ENCODE measurements at places on chromosomes 7 and 10.

GRCh38 chr7:128188396-128189230 lies 52.5 kb upstream of the LEP start:
- no peak for DNase-seq

DNA sequence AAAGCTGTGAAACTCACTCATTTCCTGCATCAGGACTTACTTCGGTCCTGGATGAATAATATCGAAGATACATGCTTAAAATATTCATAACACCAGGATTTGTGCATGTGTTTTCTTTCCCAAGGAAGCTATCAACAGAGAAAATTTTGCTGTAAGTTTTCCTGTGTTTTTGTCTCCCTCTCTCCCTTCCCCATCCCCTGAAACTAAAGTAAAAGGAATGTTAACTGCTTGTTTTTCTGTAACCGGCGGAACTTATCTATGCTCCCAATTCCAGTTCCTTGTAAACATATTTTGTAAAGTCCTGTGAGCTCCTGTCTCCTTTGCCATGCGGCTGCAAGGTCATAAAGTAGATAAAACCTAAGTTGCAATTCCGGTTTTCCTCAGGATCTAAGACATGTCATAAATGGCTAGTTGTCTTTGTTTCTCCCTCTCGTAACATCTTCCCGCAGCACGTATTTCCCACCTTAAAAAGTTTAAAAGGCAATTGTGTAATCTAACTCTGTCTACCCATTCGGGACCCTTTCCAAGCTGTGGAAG lies 79.0 kb upstream of the POM121L12 start:
- DNase-seq, result no peak

DNA sequence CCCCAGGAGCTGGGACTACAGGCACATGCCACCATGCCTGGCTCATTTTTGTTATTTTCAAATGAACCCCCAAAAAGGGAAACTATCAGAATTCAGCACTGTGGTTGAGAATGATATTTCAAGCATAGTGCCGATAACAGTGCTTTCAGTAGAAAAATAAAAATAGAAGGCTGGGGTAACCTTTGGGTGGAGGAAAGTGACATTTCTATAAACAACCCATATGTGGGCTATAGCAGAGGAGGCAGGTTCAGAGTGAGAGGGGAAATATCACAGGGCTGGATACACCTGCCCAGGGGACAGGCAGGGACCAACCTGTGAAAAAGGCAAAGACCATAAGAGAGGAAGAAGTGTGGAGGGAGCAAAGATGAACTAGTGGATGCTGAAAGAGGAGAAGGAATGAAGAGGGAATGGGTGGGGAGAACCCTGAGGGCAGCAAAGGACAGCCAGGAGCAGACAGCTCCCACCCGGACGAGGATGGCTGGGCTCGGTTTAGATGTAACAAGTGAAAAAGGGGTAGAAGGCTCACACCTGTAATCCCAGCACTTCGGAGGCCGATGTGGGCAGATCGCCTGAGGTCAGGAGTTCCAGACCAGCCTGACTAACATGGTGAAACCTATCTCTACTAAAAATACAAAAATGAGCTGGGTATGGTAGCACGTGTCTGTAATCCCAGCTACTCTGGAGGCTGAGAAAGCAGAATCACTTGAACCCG lies 56.5 kb downstream of the MAP3K8 start:
- DNase-seq, result no peak

DNA sequence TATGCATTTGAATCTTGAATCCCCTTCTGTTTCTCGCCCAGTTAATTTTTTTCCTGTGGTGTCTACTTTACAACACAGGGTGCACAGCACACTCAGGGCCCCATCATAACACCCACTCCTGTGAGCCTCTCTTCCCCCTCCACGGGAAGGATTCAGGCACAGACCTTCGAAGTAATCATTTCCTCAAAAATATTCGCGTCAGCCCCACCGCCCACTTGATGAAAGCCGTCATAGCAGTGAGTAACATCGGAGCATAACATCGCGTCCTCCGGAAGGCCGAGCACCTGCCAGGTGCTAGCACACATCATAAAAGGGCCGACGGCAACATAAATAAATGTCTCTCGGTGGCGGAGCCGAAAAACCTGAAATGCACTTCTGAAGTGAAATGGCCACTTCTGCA lies 201.7 kb upstream of the ADARB2 start:
- DNase-seq, result no peak

DNA sequence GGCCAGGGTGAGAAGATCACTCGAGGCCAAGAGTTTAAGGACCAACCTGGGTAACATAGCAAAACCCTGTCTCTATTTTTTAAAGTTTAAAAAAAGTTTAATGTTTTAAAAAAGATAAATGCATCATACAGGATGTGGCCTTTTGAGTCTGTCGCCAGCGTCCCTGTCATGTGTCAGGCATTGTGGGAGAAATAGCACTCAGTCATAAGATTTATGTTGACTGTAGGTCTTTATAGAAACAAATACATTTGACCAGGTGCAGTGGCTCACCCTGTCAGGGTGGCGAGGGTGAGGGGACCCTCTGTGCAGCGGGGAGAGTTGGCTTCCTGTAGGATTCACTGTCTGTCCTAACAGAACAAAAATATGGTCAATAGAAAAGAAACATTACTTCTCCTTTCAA lies 63.5 kb upstream of the SH2B2 start:
- DNase-seq, result no peak

DNA sequence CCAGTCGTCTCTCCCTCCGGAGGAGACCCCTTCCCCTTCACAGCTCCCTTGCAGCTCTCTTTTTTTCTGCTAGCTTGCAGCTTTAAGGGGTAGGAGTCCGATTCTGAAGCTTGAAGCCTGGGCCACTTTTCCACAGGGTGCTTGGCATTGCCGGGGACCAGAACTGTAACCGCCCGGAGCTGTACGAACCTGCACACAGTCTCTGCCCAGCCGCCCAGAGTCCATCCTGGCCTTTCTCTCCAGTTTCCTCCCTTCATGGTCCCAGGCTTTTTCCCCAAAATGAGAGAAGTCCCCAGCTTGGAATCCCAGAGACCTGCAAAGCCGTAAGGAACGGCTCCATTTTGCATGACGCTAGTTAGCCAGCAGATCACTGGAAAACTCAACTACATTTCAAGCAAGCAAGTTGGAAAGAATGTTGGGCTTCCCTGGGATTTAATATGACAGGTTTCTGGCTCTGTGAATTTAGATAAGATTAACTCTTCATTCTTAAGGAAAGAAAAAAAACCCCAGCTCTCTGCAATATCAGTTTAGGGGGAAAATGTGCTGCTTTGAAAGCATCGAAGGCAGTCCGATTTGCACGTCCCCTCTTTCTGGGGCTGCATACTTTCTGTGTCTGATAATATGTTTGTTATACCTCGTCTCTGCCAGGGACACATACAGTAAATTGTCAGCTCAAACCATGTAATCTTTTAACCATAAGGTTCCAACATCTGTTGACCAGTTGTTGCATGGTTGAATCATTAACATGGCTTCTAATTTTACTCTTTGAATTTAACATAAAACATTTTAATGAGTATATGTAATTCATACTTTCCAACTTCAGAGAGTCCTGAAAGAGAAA lies 190.0 kb upstream of the LYZL2 start:
- no peak for DNase-seq

DNA sequence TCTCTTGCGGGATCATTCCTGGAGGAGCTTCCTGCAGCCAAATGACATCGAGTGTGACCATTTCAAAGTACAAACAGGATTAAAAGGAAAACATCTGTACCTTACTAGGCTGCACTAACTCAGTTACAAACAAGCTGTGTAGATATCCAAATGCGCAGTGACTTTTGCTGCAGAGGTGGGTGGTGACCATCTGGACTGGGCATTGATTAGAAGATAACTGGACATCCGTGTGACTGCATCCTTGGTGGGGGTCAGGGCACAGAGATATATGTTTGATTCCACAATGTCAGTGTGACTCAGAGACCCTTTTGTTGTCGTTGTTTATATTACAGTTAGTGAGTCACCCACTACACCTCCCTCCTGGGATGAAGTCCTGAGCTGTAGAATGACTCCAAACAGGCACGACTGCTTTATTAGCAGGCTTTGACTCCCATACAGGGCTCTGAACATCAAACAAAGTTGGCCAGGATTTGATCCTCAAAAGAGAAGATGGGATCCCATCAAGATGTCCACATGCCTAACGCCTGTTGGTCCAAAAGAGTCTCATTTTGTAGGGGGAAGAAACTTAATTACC lies 56.7 kb upstream of the SDK1 start:
- DNase-seq, result no peak

- DNase-seq, result no peak
These were observed 702.9 kb upstream of the GRM3 start for GRCh38 chr7:85940798-85941197.

DNA sequence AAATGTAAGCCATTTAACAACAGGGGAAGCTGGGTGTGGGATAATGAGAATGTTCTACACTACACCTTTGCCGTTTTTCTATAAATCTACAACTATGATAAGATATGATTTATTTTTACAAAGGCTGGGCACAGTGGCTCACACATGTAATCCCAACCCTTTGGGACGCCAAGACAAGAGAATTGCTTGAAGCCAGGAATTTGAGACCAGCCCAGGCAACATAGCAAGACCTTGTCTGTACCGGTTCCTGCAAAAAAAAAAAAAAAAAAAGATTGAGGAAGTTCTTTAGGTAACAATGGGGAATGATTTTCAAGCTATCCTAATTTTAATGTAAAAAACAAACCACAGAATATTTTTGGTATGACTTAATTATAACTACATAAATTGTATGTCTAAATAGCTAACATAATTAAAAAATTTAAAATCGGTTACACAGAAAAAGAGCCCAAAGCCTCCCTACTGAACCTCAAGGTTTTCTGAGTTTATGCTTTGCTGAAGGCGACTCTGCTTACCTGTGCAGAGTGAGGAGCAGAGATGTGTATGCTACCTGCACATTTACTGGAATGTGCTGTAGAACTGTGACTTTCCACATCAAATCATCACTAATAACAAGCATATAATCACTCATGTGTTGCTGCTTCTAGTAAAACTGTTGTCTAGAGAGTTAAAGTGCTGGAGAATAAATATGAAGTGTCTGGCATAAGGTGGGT lies 163.4 kb downstream of the ATE1 start:
- no peak for DNase-seq

GRCh38 chr7:43096875-43097274 lies 15.6 kb upstream of the HECW1 start:
- DNase-seq, result no peak

DNA sequence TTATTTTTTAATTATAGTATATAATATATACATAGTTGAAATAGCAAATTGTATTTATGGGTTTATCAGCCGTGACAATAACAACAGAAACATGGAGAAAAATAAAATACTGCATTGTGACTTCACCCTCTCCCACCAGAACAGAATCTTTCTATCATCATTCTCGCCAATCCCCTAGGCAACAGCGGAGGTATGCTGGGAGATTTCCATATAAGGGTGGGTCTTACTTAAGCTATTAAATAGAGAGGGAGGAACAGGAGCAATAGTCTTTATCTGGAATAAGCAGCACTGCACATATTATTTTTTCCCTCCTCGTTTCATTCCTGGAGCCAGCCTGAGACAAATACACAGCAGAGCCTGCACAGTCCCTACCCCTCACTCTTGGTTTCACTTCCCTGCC lies 1214.9 kb downstream of the XPNPEP1 start:
- no peak for DNase-seq

GRCh38 chr10:75899816-75900390 lies 468.5 kb downstream of the LRMDA start:
- no peak for DNase-seq

DNA sequence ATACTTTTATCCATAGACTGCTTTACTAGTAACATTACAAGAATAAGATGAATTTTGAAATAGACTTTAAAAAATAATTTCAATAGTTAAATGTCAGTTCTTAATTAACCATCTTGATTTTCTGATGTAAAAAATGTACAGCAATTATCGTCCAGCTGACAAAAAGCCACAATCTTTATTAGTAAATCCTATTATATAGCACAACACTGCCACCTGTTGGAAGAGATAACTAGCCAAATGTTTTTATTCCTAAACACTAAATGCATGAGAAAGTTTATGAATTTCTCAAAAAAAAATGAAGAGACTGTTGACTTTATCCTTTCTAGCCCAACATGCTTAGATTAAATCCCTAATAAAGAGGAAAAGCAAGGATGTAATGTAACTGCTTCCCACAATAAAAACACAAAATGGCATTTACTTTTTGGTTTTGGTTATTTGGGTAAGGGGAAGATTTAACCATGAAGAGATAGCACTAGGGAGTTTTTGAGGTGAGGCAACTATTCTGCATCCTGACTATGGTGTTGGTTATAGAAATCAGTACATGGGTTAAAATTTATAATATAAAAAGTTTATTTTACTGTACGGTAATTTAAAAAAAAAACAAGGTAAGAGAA lies 8.0 kb downstream of the COA1 start:
- DNase-seq, result no peak

DNA sequence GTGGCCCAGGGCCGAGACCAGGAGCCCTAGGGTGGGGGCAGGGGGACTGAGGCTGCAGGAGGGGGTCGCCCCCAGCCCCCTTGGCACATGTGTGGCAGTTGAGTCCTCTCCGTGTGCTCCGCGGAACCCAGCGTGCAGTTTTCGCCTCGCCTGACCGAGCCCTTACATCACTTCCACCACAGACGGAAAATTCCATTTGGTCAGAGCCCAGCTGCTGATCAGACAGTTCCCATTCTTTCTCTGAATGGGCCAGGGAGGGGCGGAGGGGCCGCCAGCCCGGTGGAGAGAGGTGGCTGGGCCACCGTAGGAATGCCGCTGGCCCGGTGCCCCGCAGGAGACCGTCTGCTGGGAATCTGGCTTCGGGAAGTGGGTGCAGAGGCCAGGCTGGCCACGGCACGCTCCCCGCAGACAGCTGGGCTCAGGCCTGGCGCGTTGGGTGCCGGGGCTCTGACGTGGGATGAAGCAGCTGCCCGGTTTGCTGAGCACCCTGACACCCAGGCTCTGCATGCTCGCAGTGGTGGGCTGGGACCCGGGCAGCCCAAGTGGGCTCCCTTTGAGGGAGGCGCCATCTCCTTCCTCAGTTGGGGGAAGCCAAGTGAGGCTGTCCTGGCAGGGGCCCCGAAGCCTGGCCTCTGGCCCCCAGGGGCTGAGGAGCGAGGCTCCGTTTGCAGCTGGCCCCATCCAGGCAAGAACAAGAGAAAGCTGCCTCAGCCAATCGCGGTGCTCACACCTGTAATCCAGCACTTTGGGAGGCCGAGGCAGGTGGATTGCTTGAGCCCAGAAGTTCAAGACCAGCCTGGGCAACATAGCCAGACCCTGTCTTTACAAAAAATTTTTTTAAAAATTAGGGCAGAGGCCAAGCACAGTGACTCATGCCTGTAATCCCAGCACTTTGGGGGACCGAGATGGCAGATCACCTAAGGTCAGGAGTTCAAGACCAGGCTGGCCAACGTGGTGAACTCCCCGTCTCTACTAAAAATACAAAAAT lies 9.9 kb downstream of the TTYH3 start:
- peak; percentile 73 for DNase-seq

Data from hypothalamus (tissue), 51 donors.